ENCODE measurements at places on chromosomes 7 and 10.

DNA sequence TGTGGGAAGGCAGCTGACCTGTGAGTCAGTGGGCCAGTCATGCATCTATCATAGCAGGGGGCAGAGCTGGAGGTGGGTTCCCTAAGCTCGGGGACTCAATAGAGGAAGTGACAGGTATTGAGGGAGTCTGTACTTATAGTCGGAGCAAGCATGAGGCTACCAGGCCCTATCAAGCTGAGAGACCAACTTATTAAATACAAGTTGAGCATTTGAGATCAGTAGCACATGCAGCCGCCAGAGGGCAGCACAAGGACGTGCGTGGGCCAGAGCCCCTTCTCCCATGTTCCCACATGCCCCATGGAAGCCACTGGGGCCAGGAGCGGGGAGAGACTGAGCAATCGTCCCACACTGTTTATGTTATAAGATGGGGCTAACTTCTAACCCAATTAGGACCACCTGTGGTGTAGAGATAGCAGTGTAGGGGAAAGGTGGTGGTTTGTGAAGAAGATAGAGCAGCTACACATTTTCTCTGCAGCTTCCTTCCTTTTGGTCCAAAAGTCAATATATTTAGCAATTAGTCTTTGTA, 13.0 kb upstream of the STK31 start:
- DNase-seq = peak; percentile 79

DNA sequence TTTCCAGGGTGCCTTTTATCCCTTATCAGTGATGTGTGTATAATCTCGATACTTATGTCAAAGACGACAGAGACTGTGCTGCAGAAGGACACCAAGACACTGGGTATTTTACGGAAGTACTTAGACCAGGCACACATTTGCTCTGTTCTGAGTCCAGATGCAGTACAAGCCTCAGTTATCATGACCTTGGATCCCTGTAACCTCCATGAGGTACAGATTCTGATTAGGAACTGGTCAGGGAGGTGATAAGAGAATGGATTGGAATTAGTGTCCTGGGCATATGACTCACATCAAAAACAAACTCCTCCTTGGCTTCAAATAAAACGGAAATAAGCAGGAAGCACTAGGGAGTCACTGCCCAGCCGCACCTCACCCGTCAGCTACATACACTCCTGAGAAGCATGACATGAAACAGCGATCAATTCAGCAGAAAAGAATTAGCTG, 146.5 kb downstream of the SFMBT2 start:
- no peak for DNase-seq

GRCh38 chr7:46168671-46169383, 247.8 kb upstream of the IGFBP3 start:
- DNase-seq = no peak

- no peak for DNase-seq
Measured at GRCh38 chr7:42020061-42020460, 216.9 kb downstream of the GLI3 start.

DNA sequence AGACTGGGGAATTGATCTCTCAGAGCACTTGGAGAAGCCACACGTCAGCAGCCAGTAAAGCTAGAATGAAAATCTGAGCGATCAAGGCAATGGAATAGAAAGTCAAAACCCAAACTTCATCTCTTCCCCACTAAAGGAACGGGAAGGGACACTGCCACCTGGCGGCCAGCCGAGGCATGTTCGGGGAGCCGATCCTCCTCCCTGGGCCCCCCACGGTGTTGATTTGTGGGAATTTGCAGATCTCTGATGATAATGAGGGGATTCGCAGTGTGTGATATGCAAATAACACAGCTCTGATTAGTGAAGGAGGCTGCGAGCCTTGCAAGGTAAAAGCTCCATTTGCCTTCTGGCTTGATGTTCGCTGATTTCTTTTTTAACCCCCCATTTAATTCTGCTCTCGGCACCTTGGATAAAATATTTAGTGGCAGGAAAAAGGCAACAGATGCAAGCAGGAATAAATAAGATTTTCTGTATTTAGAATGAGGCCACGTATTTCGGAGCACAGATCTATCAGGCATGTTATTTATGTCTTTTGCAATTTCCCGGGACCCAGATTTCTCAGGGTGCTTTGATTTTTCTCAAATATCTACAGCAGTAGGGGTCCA, 258.6 kb downstream of the PAXIP1 start:
- DNase-seq = peak; percentile 54

DNA sequence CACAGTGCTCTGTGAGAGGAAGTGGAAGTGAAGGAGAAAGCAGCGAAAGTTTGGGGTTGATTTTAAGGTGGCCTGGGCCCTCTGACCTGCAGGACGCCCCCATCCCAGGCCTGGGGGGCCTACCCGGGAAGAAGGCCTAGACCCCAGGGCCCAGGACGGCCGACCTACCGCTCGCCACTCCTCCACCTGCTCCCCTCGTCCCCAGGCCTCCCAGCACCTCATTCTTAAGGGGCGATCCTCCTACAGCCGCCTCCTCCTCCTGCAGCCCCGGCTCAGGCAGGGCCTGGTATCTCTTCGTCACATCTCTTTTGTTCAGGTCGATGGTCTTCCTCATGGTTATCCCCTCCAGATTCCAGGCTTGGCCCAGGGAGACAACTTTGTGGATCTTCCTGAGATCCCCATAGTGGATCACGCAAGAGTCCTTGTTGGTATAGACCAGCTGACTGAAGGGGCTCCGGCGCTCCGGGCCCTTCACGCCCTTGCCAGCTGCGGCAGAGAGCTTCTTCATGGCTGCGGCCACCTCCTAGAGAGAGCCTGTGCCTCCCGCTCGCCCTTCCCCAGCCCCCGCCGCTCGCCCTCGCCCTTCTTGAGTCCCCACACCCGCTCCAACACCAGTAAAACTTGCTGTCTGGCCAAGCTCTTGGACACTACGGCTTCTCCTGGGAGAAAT, 117.5 kb downstream of the OR13A1 start:
- DNase-seq = no peak

- no peak for DNase-seq
Measured at GRCh38 chr7:99557940-99558305, 519 bp upstream of the ZNF655 start.

GRCh38 chr7:19410106-19410505, 264.9 kb upstream of the FERD3L start:
- no peak for DNase-seq

GRCh38 chr7:44067064-44067951, 1.9 kb upstream of the PGAM2 start:
- DNase-seq = no peak

DNA sequence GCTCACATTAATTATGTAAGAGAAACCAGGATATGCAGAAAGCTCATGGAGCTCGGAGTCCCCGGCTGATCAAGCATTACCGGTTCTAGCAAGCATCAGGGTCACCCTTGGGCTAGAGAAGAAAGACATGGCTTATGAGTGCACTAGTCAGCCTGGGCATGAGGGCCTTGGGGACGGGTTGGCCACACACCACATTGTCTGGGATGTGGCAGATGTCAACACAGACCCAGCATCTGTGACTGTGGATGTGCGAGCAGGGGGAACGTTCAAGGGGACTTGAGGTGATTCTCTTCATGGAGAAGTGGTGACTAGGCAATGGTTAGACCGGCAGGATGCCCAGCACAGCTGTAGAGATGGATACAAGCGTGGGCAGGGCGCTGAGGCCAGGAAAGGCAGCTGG, 13.7 kb downstream of the ZMIZ2 start:
- DNase-seq = no peak

DNA sequence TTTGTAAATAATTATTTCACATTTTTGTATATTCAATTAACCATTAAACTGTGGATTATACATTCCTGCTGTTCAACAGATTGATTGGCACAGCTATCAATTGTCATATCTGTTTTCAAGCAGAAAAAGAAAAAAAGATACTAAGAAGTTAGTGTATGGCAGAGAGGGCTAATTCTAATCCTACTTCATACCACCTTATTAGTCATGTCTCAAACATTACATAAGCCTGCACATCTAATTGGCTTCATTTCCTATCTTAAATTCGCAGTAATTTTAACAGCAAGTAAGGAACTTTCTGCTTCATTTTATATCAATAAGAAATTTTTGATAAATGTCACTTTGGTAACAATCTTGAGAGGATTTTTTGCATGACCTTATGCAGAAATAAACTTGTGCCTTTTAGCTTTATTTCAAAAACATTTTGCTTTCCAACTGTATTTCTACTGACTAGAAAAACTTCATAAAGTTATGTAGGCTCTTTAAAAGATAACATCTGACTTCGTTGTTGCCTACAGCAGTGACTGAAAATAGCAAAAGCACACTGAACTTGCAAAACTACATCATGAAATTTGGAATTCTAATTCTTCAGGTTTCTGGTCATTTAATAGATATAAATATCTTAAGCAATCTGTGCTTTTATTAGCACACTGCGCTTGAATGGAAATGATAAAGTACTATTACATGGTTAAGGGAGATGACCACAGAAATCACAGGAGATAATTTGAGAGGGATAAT, 111.5 kb downstream of the SEMA3C start:
- no peak for DNase-seq

DNA sequence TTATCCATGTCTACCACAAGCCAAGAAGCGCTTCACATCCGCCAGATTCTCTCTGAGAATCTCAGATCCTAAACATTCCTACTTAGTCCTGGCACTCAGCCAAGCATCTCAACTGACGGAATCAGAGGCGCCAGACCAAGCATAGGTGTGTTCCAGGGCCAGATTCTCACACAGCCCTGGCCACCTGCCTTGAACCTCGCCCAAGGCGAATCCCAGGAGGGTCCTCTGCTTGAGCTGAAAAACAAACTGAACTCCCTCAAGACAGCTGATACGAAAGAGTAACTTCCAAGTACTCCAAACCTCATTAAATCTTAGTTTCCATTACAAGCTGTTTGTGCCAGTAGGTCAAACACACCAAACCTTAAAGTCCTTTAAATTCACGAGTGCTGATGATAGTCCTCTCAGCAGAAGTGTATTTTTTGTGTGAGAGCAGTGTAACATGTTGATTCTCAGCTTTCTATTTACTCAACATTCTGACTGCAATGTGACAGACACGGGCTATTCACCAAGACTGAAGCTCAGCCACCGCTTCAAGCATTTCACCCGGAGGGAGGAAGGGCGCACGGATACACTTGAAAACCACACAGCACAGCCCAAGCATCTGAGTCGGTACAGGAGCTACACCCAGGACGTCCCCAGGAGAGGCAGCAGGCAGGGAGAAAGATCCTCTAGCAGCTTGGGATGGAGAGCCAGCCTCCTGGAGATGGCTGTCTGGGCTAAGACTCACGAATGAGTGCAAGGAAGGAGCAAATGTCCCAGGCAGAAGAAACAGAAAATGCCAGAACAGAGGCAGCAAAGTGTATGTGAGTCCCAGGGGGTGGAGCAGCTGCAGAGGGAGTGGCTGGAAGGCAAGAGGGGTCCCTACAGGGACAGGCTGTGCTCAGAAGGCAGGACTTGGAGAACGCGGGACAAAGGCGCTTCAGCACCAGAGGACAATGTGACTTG, 6.0 kb downstream of the PARD3 start:
- no peak for DNase-seq

DNA sequence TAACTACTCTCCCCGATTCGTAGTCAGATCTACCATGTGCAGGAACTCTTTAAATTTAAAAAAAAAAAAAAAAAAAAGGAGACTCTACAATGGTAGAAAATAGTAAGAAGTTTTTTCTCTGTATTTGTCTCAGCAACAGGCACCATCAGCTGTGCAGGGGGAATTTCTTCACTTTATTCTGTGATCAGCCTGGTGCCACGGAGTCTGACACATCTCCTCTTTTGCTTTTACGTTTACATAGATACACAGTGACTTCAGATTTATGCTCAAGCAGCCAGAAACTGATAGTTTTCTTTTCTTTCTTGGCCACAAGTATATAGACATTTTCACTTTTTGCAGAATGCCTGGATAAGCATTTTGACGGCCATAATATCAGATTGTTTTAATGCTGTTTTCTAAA, 190.6 kb upstream of the AKR1E2 start:
- no peak for DNase-seq

- DNase-seq = peak; percentile 49
Measured at GRCh38 chr10:104069613-104070012, 16.1 kb downstream of the COL17A1 start.

DNA sequence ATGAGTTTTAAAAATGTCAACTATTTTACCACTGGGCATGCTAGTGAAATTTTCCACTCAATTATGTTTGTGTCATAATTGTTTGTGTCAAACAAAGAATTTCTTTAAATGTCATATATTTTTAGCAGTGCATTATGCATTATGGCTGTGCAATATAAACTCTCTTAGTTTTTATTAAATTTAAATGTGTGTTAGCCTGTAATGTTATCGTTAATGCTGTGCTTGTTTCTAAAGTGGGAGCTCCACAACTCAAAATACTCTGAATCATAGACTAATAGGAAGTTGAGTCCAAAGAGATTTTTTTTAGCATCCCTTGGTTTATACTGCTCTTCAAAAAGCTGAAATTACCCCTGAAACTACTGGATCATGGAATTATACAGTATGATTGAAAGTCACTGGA, 26.8 kb downstream of the GNAI1 start:
- DNase-seq = no peak

DNA sequence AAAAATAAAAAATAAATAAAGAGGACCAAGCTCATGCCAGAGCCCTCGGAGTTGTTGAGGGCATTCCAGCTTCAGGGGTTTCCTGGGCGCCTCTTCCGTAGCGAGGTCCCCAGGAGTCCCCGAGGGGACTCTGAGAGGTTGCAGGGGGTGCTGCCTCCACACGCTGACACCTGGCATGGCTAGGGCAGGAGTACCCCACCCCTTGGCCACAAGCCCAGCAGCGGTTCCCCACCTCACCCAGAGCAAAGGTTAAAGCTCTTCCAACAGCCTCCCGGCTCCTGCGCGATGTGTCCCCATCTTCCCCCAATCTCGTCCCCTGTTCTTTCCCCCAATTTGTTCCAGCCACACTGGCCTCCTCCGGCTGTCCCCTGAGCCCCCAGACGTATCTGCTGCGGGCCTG, 4.5 kb downstream of the AMZ1 start:
- DNase-seq = no peak

DNA sequence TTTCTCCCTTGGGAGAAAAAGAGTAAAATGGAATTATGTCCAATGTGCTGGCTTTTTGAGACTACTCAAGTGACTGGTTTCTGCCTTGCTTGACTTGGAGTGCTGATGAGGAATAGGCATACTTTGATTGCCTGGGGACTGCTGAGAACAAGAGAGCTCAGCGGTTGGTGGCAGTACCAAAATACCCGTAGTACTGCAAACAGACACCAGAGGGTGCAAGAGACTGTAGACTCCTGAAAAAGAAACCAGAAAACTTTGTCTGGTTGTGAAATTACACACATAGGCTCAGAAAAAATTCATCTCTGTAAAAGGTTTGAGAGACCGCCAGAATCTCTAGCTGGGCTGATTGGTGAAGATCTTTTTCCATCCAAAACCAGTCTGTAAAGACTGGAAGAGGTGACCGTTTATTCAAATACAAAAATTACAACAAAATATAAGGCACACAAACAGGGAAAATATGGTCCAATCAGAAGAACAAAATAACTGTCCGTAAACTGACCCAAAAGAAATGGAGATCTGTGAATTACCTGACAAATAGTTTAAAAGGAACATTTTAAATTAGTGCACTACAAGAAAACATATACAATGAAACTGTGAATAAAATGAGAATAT, 18.5 kb downstream of the BICC1 start:
- peak; percentile 78 for DNase-seq

DNA sequence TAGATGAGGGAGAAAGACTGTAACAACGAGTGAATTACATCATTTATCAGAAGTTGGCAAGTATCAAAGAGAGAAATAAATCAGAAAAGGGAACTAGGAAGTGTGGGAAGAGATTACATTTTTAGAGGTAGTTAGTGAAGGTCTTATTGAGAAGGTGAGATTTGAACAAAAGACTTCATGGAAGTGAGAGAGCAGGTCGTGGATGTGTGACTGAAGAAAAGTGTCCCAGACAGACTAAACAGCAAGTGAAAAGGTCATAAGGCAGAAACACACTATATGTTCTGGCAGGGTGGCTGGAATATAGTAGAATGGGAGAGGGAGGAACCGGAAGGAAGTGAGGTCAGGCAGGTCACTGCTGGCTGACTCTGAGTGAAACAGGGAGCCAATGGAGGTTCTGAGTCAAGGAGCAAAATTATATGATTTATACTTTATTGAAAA, 35.7 kb upstream of the RHOBTB1 start:
- no peak for DNase-seq

All from hematopoietic multipotent progenitor cell treated with erythropoietin and hydrocortisone succinate and interleukin-3 and kit ligand, for 6 days (in vitro differentiated cells).